NCI-H1930 (cell line): ENCODE measurements at places on chromosomes 2 and 18.

DNA sequence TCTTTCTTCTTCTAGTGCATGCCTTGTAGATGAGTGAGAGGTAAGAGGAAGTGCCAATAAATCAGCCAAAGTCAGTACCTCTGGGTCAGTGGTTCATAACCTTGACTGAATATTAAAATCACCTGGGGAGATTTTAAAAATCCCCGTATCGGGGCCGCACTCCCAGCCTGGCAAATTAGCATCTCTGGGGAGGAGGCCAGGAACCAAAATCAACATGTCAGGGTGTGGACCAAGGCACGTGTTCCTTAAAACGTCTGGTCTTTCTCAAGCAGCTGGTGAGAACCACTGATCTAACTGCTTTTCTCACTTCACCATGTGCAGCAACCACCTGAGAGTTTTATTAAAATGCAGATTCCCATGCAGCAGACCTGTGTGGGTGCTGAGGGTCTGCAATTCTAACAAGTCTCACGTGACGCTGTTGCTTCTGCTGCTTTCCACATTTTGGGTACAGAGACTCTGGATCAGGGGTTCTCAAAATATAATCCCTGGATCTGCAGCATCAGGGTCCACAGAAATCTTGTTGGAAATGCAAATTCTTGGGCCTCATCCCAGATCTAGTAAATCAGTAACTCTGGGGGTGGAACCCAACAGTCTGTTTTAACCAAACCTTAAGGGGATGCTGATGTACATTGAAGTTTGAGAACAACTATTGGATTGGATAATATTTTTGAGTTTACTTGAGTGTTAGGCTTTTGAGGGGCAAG is 49.5 kb downstream of the CHST9 start:
- no peak for DNase-seq

GRCh38 chr2:112791019-112791418 is 6.7 kb upstream of the IL1A start:
- DNase-seq, result no peak

DNA sequence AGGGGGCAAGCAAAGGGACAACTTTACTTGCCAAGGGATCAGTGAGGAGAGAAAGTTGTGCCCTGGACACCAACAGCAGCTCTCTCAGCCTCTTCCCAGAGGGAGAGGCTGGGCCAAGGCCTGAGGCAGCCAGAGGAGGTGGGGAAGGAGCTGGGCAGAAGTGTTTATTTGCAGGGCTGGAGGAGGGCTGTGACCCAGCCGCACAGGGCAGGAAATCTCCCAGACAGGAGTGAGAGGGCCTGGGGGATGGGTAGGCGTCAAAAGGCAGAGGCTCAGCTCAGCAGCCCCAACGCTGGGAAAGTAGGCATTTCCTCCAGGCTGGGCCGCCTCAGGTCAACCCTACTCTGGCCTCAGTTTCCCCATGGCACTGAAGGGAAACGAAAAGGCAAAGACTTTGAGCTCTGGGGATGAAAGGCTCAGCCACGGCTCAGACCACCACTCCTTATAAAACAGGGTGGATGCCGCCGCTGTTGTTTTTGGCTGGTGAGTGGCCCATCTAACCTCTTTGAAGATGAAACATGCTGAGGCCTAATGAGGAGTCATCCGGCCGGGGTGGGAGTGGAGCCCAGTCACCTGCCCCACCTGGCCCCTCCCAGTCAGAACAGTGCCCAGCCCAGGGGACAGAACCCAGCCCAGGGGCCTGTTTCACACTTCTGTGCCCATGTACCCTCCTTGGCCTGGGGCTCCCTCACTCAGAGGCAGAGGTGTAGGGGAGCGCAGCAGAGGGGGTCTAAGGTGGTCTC is 21.9 kb upstream of the SEMA4C start:
- DNase-seq, result no peak

GRCh38 chr2:127169066-127169660 is 50.9 kb downstream of the CYP27C1 start:
- DNase-seq, result no peak

- no peak for DNase-seq
Measured at GRCh38 chr2:178420463-178420999, 30.4 kb downstream of the PRKRA start.

GRCh38 chr2:170377500-170378207 is 199.7 kb downstream of the MYO3B start:
- no peak for DNase-seq

DNA sequence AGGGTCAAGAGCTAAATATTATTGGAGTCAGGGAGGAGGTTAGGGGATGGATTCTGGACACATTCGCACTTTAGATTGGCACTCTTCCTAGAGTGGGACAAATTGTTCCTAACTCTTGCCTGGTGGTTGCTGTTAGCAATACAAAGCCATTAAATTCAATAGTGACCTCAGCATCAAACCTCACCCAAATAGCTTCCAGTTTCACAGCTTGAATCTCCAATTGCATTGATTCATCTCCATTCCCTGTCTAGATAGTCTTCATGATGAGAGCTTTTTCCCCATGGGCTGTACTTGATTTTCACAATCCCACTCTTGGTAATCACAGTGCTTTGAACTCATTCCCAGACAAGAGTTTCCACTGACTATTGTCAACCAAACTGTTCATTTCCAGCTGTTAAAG is 585.9 kb upstream of the SYT4 start:
- no peak for DNase-seq

DNA sequence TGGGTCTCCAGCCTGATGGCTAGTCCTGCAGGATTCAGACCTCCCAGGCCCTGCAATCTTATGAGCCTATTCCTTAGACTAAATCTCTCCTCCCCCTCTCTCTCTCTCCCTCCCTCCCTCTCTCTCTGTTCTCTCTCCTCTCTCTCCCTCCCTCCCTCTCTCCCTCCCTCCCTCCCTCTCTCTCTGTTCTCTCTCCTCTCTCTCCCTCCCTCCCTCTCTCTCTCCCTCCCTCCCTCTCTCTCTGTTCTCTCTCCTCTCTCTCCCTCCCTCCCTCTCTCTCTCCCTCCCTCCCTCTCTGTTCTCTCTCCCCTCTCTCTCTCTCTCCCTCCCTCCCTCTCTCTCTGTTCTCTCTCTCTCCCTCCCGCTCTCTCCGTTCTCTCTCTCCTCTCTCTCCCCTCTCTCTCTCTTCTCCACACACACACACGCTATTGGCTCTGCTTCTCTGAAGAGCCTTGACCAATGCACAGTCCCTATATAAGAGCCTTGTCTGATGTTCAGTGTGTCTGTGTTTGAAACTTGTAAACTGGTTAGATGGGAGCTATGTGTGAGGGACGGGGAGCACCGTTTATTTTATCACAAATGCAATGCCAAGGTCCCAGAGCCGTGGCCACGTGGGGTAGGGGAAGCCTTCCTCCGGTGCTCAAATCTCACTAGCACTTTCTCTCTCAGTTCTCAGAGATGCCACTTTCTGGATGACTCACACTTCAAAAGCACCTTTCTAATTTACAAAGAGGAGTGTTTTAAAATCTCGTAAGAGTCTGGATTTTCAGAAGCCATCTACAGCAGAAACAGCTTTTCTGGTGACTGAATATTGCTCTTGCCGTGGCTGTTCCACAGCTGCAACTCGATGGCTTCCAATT is 9.4 kb upstream of the PRLH start:
- DNase-seq, result no peak

- no peak for DNase-seq
Measured at GRCh38 chr2:240121190-240121589, 14.9 kb downstream of the COPS9 start.

GRCh38 chr2:208179028-208179609 is 10.7 kb downstream of the C2orf80 start:
- no peak for DNase-seq

- no peak for DNase-seq
Measured at GRCh38 chr2:171432206-171432968, 1.4 kb downstream of the METTL8 start.

- DNase-seq, result no peak
Measured at GRCh38 chr2:78417355-78417754, 608.1 kb upstream of the REG3G start.

GRCh38 chr2:21231985-21232384 is 108.2 kb downstream of the TDRD15 start:
- DNase-seq, result no peak

GRCh38 chr2:172545408-172546075 is 10.3 kb upstream of the PDK1 start:
- DNase-seq, result no peak

DNA sequence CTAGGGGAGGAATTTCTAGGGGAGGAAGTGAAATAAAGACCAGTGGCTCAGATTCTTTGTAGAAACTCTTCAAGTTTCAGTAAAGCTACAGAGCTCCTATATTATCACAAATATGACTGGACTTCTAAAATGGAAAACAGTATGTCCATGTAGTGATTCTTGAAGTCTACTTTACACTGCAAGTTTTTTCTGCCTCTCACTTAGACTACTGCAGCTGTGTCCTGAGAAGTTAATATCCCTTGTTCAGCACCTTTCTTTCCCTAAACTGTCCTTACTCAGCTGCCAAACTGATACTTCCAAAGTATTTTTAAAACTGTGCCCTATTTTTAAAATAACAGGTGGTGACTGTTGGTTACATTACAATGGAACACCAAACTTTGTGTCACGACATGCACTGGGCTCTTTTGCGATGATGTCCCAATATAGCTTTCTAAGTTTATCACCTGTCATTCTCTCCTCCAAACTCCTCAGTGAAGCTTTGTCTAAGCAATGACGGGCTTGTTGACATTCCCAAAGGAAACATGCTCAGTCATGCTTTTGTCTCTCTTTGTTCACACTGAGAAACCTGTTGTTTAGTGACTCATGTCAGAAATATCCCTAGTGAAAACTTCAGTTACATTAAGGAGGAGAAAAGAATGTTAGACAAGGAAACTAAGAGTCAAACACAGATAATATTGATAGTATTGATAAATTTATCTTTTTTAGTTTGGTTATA is 341.1 kb downstream of the ARL6IP6 start:
- peak; percentile 3 for DNase-seq

GRCh38 chr2:184449760-184450159 is 148.6 kb upstream of the ZNF804A start:
- DNase-seq, result no peak

DNA sequence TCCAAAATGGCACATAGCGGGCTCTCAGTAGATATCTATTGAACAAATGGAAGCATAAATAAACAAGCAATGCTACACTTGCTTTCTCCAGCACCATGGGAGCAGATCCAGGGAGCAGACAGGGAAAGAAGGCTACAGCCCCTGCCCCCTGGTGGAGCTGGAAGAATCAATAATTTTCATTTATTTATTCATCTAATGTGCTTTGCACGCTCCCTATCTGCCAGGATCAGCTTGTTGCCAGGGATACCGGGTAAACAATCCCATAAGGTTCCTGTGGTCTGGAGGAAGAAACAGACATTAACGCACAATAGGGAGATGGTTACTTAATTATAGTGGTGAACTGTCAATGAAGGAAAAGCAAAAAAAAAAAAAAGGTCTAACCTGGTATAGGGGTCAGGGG is 40.1 kb upstream of the CLASP1 start:
- peak; percentile 4 for DNase-seq

GRCh38 chr18:54453996-54454395 is 96.3 kb downstream of the C18orf54 start:
- DNase-seq, result no peak

DNA sequence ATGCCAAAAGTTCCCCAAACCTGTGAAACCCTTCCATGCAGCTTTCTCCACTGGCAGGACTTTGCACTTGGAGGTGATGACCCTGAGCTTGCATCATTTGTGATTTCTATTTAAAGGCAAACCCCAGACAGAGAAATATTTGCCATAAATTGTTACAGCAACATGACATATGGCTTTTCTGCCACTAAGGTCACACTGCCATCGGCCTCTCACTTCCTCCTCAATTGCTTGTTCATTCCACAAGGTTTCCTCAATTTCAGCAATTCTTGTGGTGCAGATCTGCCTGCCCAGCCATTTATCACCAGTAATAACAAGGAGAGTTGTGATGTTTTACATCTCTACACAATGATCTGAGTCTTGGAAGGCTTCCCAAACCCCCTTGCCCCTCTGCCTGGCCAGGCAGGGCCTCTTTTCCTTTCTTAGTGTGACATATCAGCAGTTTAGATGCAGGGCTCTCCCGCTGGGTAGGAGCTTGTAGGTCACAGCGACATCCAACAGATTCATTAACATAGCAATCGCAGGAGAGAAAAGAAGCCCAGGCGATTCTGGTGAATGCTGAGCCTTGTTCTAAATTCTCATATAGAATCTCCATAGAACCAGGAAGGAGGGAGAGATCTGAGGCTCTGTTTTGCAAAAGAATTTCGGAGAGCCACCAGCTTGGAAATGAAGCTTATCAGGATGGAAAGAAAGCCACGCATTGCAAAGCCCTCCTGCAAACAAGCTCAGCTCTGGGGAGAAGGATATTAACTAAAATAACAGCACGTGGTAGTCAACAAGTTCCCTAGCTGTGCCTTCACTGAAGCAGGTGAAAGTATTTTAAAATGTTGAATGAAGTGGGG is 46.7 kb upstream of the ITGA6 start:
- DNase-seq, result no peak

- no peak for DNase-seq
Measured at GRCh38 chr2:168369031-168369430, 87.0 kb upstream of the CERS6 start.

DNA sequence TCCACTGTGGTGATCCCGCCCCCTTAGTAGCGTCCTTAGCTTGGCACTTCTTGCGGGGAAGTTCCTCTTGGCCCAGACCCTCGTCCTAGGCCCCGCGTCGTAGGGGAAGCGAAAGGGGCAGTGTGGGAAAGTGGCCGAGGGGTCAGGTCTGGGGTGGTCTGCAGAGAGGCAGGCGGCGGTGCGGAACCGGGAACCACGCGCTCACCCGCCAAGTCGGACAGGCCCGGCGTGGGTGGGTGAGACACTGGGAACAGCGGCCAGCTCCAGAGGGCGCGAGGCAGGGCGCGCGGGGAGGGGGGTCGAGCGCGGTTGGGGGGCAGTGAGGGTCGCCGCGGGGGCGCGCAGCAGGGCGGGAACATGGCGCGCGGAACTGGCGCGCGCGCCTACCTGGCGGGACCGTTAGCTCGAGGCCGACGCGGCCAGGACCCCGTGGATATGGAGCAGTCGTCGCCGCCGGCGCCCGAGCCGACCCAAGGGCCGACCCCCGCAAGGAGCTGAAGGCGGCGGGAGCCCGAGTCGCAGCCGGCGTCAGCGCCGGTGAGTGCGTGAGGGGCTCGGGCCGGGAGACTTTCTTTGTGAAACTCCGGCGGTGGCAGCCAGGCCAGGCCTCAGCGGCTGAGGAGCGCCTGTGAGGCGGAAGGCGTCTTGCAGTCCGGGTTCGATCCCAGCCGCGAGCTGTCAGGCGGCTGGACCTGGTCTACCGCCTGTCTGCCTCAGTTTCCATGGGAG is 2896.7 kb upstream of the TEKT4 start:
- no peak for DNase-seq

GRCh38 chr2:120910956-120911951 is 175.6 kb downstream of the GLI2 start:
- no peak for DNase-seq
